ENCODE measurements at places on chromosomes 16 and 17.

- no peak for DNase-seq
Measured at GRCh38 chr17:45116434-45117016, 15.8 kb downstream of the PLCD3 start.

DNA sequence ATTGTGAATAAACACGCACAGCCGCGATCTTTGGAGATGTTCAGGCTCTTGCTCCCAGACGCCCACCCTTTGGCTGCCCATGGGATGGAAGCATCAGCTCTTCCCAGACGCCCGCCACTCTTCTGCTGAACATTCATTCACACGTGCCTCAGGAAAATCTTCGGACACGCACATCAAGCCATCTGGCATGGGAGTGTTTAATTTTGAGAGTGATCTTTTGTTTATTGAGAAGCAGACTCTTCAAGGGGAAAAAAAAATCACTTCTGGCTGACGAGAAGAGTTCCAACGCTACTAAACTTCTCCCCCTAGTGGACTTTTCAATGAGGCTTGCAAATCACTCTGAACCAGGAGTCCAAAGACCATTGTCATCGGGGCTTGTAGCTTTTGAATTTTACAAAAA, 62.0 kb upstream of the NUDT7 start:
- peak; percentile 33 for DNase-seq

DNA sequence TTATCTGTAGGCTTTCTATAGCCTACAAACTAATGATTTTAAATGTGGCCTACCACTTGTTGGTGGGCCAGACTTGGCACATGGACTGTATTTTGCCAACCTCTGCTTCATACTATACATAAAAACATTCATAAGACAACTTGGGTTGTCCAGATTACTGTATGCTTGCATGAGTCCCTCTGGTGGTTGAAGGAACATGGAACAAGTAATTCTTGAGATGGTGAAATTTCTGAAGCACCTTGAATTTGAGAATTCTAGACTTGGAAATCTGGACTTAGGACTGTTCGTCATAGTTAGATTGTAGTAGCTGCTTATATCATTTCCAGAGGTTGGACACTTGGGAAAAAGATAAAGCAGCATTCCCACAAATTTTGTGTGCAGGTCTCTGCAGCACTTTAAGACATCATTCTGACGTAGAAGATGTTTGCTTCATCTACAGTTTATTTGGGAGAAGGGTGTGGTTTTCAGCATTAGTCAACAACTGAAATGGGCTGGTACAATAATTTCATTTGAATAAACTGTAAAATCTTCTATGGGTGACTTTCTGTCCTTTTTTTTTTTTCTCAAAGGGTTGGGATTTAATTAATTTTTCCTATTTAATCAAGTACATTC, 31.2 kb downstream of the NFATC3 start:
- DNase-seq = peak; percentile 65

DNA sequence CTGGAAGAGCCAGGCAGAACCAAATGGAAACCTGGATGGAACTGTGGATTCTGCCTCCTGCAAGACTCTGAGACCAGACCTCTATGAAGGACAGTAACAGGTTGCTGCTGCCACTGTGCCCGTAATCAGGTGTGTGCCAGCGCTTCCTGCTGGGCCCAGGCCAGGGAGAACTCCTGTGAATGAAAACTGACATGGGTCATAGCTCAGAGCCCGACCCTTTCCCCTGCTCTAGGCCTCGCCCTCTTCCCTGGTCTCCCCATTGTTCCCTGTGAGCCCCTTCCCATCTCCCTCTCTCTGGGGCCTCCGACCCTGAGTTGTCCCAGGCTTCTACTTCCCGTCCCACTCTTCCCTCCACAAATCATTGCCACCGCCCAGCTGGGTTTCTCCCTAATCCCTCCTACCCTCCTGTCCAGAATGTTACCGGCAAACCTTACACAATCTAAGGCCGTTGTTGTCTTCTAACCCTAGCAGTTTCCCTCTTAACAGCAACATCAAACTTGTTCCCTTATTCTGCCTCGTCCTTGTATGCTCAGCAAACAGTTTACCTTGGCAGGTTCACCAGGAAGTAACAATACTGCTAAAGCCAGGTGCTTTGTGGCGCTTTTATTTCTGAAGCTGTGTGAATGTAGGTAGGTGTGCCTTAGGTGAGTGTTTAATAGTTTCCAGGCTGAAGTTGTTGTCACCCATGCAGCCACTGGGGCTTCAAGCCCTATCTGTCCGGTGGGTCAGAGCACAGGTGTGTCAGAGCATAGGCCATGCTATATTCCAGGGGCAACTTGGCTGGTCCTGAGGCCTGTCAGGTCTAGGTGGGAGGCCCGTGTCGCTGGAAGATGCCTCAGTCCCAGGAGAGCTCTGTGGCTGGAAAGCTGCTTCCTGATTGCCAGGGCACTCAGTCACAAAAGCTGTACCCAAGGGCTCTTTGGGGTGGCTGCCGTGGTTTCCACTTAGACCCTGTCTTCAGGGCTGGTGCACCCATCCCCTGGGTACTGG, 32.0 kb downstream of the SMPD3 start:
- DNase-seq = no peak

GRCh38 chr17:78369791-78370381, 8.6 kb upstream of the PGS1 start:
- no peak for DNase-seq

- DNase-seq = no peak
Measured at GRCh38 chr17:66904760-66905624, 59.5 kb upstream of the CACNG4 start.

DNA sequence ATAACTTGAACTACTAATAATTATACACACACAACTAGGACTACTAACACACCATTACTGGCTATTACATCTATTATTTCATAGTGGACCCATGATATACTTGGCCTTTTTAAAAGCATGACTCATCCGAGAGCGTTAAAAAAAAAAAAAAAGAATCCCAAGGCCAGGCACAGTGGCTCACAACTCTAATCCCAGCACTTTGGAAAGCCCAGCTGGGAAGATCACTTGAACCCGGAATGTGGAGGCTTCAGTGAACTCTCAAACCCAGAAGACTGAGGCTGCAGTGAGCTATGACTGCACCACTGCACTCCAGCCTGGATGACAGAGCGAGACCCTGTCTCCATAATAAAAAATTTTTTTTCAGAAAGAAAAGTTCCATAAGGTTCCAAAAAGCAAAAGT, 3.1 kb downstream of the GLG1 start:
- no peak for DNase-seq

- DNase-seq = peak; percentile 68
Measured at GRCh38 chr17:33049781-33050414, 58.3 kb downstream of the SPACA3 start.

GRCh38 chr16:16009401-16009800, 60.0 kb downstream of the ABCC1 start:
- no peak for DNase-seq

DNA sequence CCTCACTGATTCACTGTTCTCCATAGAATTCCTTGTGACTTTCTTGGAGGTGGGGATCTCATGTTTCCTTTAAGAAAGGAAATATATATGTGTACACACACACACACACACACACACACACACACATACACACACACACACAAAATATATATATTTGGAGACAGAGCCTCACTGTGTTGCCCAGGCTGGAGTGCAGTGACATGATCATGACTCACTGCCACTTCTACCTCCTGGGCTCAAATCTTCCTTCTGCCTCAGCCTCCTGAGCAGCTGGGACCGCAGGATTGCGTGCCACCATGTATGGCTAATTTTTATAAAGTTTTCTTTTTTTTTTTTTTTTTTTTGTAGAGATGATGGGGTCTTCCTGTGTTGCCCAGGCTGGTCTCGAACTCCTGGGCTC, 45.9 kb downstream of the CDH13 start:
- DNase-seq = no peak

DNA sequence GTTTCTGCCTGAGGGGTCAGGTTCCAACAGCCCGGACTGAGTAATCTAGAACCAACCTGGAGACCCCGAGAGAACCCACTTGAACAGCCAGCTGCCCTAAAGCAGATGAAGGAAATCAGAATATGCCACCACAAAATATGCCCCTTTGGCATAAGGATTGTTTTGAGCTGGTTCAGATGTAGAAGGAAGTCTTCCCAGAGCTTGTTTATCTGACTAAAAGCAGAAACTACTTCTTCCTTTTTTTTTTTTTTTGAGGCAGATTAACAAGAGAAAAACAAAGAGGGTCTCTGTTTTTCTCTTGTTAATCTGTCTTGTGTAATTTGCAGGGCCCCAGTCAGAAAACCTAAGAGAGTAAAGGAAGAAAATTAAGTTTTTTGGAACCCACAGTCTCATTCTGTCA, 53.0 kb downstream of the PECAM1 start:
- DNase-seq = no peak

DNA sequence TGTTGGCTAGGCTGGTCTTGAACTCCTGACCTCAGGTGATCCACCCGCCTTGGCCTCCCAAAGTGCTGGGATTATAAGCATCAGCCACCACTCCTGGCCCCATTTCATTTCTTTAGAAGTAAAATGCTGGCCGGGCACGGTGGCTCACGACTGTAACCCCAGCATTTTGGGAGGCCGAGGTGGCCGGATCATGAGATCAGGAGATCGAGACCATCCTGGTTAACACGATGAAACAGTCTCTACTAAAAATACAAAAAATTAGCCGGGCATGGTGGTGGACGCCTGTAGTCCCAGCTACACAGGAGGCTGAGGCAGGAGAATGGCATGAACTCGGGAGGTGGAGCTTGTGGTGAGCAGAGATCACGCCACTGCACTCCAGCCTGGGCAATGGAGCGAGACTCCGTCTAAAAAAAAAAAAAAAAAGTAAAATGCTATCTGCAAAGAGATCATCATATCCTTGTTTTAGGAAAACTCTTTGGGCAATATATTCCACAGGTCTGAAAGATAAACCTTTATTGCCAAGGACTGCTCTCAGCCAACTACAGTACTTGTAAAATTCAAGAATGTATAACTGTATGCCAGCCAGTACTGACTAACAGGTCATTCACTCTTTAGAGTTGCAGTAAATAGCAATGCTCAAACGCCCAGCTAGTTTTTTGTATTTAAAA, 3.8 kb downstream of the GJC1 start:
- no peak for DNase-seq

GRCh38 chr17:82134101-82134500, 36.1 kb upstream of the FASN start:
- no peak for DNase-seq

DNA sequence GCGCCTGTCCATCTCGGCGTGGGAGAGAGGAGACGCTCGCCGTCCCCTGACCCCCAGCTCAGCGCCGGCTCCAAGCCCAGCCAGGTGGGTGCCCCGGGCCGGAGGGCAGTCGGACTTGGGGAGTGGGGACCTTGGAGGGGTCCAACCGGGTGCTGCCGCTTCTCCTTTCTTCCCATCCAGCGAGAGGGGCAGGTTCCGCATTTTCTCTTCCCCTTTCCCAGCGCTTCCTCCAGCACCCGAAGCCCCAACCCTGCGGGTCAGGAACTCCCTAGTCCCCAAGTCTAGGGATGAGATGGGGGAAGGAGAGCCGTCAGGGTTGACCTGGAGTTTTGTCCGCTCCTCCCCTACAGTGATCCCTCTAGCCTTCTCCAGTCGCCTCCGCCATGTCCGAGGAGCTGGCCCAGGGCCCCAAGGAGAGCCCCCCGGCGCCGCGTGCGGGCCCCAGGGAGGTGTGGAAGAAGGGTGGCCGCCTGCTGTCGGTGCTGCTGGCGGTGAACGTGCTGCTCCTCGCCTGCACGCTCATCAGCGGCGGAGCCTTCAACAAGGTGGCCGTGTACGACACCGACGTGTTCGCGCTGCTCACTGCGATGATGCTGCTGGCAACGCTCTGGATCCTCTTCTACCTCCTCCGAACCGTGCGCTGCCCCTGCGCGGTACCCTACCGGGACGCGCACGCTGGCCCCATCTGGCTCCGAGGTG, at the start of gene OTOP2:
OTOP2 (plus strand) TSS at position 24 of the 699 bp plus-strand sequence; CDS start at position 384, 360 bp downstream.
- no peak for DNase-seq

DNA sequence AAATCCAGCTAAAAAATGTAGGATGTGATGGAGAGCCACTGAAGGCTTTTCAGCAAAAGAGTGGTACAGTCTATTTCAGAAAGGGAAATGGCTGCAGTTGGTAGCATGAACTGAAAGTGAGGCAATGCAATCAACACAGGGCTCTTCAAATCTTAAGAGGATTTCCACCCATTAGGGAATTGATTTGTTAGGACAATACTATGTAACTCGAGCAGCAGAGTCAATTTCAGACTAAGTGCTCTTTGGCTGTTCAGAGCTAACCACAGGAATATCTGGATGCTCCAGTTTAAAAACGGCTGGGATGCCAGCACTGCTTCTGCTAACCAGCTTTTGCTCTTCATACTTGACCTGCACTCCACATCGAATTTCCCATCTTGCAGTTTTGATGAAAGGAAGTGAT, 24.6 kb downstream of the CACNG1 start:
- no peak for DNase-seq

- DNase-seq = no peak
Measured at GRCh38 chr16:81497690-81498089, 53.1 kb downstream of the CMIP start.

GRCh38 chr17:12386225-12386624, 279.5 kb upstream of the MYOCD start:
- DNase-seq = no peak

DNA sequence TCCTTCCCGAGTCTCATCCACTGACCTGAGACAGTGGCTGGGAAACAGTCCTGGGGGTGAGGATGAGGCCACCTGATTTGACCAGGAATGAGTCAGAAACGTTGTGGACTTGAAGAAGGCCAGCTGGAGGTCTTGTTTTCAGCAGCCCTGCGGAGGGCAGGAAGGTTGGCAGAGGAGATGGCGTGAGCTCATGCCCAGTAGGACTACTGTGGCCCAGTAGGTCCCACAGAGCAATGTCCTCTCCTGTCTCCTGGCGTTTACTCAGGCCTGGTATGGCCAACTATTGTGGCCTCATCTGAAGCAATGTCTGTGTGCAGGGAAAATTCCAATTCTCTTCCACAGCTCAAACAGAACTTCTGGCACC, 84.1 kb upstream of the DNAJA2 start:
- DNase-seq = no peak

- no peak for DNase-seq
Measured at GRCh38 chr17:82486231-82487094, 27.9 kb downstream of the NARF start.

- no peak for DNase-seq
Measured at GRCh38 chr17:76407509-76407908, 23.1 kb downstream of the SPHK1 start.

DNA sequence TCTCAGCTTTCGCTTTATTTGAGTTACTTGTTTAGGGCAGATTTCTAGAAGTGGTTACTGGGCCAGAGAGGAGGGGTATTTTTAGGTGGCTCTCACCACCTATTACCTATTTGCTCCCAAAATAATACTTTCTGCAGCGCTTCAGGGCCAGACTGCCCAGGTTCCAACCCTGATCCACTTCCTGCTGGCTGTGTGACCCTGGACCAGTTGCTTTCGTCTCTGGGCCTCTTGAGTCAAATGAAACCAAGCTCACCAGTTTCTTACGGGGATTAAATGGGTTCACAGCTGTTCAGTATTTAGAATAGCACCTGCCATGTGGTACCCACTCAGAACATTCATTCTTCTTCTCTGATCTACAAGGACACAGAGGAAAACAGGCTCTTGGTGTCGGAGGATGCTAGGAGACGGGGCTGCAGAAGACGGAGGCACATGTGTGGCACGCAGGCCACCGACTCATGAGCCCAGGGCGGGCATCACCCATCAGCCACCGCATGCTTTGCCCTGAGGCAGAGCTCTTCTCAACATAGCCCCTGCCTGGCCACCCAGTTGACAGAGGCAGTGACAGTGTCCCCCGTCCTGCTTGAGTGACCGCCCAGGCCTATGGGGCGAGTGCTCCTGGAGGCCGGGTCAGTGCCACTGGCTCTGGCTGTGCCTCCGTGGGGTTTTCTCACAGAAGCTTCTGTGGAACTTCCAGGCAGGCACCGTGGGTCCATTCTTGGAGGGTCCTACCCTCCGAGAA, 149.0 kb upstream of the PLCG2 start:
- DNase-seq = no peak

Measured in NAMALWA (cell line).